ENCODE measurements at places on chromosomes 12 and 14.

DNA sequence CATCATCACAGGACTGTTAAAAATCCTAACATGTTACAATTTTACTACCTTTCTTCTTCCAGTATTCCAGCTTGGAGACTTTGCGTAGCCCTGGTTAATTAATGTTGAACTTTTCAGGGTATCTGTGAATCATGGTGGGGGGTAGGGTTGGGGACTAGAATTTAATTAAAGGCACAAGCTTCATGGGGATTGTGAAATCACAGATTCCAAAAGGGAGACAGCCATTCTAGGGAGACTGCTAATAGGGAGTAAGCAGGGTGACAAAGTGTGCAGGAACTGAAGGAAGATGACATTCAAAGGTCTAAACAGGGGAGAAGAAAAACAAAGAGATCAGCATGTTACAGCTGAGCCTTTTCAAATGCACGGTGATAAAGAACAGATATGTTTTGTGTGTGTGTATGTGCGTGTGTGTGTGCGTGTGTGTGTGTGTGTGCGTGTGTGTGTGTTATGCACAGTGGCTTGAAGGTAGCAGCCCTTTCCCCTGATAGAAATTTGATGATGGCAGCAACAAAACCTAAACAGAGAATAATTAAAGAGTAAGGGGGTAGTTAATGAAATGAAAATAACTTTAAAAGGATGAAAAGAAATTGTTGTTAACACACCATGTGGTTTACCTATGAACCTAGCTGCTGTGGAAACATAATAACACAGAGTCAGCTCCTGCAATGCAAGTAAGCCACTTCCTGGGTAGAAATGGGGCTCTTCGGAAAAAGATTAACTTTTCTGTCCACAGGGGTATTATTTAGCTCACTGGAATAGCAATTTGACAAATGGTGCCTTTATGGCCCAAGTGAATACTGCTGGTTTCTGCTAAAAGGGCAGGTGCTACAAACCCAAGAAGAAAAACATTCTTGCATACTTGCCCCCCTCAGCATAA is 581.7 kb downstream of the DIO2 start:
- no peak for DNase-seq

GRCh38 chr14:56561606-56562005 is 18.0 kb upstream of the TMEM260 start:
- no peak for DNase-seq

DNA sequence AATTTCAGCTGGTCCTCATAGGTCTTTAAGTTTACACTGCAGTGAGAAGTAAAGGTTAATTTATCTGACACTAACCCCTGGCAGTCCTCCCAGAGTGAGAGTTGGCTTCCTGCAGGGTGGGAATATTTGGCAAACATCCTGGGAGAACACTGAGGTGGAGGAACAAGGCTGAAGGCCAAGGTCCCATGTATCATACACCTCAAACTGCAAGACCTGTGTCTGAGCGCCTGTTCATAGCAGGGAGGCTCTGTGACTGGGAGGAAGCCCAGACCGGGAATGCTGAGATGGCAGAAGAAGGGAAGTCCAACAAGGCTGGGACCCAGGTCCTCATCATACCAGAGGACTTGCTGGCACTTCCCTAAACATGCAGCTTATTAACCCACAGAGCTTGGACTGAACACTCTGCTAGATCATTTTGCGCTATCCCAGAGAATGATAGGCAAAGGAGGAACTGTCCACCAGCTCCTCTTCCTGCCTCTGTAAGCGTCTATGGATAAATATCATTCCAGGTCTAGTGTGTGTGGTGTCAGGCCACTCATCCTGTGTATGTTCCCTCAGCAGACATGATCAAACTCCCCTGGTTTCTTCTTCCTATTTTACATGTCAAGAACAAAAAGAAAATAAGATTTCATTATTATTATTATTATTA is 199.6 kb upstream of the CNOT2 start:
- no peak for DNase-seq

GRCh38 chr12:65906006-65906405 is 81.7 kb downstream of the HMGA2 start:
- no peak for DNase-seq

DNA sequence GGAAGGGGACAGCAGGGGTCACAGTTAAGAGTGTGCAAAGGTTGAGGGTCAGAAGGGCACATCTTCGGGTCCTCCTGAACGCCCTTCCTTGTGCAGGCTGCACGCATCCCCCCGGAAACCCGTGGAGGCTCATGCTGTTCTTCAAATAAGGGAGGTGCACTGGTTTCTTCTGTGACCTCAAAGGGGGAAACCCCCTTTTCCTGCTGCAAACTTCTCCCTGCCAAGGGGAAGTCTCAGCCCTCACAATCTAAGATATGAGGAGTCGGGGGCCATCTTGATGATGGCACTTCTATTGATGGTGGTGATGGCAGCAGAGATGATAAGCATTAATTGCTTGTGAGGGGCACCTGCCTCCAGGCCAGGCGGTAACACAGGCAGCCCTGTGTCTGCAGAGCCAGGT is 40.0 kb downstream of the ISCA2 start:
- DNase-seq = no peak

DNA sequence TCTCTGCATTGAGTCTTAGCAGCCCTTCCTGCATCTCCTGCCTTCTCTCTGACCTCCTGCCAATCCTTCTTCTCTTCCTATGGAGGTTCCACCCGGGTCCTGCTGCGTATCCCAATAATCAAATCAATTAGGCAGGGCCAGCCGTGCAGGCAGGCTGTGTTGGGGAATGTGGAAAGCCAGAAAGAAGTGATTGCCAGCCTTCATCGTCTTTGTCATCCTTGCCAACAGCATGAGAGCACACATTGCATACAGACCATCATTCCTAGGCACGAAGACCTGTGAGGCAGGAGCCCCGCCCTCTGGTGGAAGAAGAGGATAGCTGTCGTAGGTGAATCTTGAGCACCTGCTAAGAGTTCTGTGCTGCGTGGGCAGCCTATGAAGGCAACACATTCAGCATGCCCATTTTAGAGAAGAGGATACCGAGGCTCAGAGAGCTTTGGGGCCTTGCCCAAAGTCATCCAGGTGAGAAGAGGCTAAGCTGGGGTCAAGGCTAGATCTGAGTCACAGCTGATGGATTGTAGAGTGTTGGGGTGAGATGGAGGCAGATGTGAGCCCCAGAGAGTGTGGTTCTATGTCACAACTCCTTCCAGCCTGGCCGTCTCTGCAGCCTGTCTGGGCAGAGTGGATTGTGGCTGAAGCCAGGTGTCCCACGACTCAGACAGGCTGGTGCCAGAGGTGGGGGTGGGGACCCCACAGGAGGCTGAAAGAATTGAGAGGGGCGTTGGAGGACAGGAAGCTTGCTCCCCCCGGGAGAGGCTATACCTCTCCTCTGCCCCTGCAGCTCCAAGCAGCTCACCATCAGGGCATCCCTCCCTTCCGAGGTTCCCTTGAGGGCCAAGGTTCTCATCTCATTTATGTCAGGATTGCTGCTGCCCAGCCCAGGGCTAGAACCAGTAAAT is 12.7 kb downstream of the C14orf132 start:
- no peak for DNase-seq

DNA sequence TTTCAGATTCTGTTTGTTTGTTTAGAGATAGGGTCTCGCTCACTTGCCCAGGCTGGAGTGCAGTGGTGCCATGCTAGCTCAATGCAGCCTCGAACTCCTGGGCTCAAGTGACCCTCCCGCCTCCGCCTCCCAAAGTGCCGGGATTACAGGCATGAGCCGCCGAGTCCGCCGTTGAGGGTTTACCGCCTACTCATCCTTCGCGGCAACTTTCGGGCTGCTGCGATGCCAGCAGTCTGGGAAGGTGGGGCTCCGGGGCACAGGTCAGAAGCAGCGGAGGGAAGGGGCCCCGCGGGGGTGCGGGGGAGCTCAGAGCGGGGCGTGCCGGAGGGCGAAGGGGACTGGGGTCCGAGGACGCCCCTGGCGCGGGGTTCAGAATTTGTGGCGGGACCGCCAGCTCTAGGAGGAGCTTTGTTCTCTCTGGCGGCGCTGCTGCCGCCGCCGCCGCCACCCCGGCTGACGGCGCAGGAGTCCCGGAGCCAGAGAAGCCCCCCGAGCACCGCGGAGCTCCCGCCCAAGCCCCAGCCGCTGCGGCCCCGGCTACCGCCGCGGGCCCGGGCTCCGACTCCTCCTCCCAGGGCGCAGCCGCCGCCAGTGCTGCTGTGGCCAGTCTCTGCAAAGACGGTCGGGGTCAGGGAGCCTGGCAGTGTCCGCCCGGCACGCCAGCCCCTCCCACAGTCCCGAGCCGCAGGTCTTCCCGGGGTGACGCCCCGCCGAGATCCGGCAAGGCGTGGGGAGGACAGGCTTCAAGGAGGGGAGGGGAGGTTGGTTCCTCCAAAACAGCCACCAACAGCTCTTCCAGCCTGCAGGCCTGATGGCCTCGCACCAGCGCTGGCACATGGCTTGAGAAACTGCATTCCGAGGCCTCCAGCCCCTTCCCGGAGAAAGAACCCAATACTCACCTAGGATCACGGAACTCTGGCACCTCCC is 10.9 kb upstream of the KRT77 start:
- peak; percentile 2 for DNase-seq

DNA sequence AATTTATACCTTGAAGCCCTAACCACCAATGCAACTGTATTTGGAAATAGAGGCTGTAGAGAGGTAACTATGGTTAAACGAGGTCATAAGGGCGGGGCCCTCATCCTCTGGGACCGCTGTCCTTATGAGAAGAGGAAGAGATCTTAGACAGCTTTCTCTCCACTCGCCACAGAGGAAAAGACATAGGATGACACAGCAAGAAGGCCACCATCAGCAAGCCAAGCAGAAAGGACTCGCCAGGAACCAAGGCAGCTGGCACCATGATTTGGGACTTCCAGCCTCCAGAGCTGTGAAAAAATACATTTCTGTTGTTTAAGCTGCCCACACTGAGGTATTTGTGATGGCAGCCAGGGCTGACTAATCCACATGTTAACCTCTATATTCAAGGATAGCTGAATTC is 30.4 kb upstream of the BCAT1 start:
- no peak for DNase-seq

- no peak for DNase-seq
These were observed 680 bp downstream of the ASB8 start for GRCh38 chr12:48156652-48157017.

- no peak for DNase-seq
These were observed 72.0 kb downstream of the TECPR2 start for GRCh38 chr14:102434647-102435175.

DNA sequence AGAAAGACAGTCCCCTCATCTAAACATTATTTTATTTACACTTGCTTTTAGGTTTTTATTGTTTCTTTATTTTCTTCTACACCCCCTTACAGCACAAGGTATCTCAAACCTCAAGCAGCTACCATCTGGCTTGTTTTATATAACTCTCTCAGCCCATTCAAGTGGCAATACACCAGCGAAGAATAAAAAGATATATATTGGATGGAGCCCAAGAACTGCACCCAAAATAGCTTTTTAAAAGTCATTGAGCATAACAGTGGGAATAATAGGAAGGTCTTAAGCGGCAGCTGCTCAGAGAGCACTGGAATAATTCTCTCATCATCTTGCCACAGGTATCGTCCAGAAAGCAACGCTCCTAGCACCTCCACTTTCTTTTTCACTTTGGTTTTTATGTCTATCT is 322.5 kb downstream of the SYT1 start:
- no peak for DNase-seq

- DNase-seq = no peak
These were observed 540.5 kb upstream of the FBXO33 start for GRCh38 chr14:39972704-39973103.

Measured in stimulated activated CD8-positive, alpha-beta memory T cell treated with anti-CD3 and anti-CD28 coated beads, Interleukin-12 subunit alpha, Interleukin-12 subunit beta, amount 100 ng/mL, for 1 hour (primary cell).